Neural crest cell (in vitro differentiated cells): ENCODE measurements at places on chromosomes 12 and 14.

DNA sequence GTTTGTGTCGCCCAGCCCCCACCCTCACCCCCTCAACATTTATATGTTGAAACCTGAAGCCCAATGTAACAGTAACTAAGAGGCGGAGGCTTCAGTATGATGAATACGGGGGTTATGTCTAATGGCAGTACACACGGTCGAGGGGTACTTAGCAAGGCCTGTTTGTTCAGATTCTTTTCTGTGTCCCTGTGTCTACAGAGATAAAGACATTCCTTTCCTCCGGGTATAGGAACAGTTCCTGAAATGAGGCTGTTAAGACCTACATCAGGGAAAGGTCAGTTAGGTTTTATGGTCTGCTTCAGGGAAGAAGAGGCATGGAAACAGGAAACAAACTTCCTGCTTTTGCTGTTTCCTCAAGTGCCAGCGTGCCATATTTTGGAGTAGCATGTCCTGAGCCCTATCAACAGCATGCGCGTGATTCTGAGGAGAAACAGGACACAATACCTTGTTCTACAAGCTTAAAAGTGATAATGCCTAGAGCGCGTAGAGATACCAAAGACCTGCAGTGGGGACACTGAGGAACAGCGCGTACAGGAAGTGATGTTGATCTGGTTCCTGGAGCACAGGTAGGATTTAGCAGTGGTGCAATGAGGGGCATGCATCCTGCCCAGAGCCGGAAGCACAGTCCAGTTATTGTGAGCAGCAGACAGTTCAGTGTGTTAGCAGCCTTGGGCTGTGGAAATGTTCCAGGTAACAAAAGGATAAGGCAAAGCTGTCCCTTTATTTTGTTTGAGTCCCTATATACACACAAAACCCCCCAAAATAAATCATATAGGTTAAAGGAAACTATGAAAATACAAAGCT, 47.2 kb downstream of the FGD4 start:
- no peak for DNase-seq

- DNase-seq: no peak
Measured at GRCh38 chr14:51912112-51912786, 51.8 kb downstream of the GNG2 start.

DNA sequence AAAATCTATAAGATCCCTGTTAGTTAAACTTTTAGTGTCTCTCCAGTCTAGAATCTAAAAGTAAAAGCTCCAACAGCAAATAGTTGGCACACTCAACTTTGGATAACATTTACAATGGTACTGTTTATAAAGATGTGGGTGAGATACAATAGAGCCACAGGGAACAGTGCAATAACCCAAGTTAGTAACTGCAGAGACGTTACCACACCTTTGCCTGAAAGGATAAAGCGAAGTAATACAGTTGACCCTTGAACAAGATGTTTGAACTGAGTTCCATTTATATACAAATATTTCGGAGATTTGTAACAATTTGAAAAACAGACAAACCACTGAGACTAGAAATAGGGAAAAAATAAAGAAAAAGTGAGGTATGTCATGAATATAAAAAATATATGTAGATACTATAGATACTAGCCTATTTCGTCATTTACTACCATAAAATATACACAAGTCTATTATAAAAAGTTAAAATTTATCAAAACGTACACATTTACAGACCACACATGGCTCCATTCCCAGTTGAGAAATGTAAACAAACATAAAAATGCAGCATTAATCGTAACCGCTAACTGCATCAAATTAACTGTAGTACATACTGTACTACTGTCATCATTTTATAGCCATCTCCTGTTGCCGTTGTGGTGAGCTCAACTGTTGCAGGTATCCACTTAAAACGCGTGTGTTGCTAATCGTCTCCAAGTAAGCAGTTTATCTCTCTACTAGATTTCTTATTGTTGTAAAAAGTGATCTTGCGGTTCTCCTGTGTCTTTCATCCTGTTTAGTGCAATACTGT, 56.5 kb upstream of the HIF1A start:
- no peak for DNase-seq

- no peak for DNase-seq
Measured at GRCh38 chr14:31084385-31084784, 58.2 kb upstream of the STRN3 start.

DNA sequence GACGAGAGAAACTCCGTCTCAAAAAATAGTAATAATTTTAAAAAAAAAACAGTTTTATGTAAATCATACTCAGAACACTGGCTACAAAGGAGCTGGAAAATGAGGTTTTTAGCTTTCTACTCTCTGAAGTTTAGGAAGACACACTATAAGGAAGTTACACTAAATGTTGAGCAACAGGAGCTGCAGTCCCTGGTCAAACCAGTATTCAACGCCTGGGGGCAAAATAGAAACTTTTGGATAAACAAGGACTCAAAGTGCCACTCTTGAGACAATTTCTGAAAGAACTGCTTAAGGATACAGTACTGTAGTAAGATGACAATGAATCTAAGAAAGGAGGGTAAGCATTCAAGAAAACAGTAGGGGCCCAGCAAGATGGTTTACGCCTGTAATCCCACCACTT, 29.3 kb downstream of the ACTR6 start:
- DNase-seq: no peak

DNA sequence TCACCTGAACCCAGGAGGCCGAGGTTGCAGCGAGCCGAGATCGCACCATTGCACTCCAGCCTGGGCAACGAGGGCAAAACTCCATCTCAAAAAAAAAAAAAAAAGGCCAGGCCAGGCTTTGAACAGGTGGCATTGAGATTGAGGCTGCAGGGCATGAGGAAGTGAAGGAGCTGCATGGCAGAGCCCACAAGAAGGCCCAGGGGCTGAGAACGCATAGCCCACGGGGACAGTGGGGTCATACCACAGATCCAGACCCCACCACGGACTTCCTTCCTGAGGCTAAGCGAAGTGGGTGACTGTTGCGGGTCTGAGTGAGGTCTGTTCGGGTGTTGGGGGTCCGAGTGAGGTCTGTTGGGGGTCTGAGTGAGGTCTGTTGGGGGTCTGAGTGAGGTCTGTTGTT, 7.8 kb downstream of the JAG2 start:
- no peak for DNase-seq
